Activated T-cell treated with anti-CD3 and anti-CD28 coated beads, Interleukin-2, amount 50 U/mL, for 48 hours (primary cell): ENCODE measurements at places on chromosomes 13 and 19.

DNA sequence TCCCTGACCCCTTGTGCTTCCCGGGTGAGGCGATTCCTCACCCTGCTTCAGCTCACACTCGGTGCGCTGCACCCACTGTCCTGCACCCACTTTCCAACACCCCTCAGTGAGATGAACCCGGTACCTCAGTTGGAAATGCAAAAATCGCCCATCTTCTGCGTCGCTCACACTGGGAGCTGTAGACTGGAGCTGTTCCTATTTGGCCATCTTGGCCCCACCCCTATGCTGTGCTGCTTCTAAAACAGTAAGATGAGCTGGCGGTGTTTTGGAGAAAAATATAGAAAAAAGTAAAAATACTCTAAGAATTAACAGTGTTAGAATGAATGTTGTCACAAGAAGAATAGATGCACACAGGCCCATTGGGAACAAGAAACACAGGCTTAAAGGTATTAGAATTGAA lies 92.5 kb downstream of the ITGBL1 start:
- no peak for DNase-seq

- no peak for DNase-seq
These were observed 212.2 kb upstream of the HTR2A start for GRCh38 chr13:47109028-47109427.

- no peak for DNase-seq
These were observed 22.3 kb upstream of the PIK3R2 start for GRCh38 chr19:18130523-18131242.

- no peak for DNase-seq
These were observed at the start of gene C5AR2 for GRCh38 chr19:47331931-47332547. Gene C5AR2 (plus strand): TSS chr19:47332175. CDS start chr19:47340800, 8,625 bp downstream.

GRCh38 chr19:36894849-36895383 lies 21.2 kb downstream of the ZNF829 start:
- no peak for DNase-seq

- DNase-seq: no peak
These were observed 261.6 kb downstream of the GPC5 start for GRCh38 chr13:91660076-91660415.

DNA sequence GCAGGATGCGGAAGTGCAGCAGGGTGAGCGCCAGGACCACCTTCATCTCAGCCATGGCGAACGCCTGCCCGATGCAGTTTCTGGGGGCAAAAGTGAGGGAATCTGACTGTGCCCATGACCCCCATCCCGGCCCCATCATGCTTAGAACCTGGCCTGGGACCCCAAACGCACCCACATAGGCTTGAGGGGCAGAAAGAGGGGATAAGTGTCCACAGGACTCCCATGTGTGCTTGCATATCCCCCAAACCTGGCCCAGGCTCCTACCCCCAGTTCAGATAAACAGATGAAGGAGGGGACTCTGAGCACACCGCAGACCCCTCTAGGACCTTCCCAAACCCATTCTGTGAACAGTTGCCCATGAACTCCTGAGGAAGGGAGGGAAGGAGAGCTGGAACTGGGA lies 16.0 kb upstream of the CYP4F2 start:
- no peak for DNase-seq

GRCh38 chr19:9073806-9074205 lies 13.1 kb upstream of the OR1M1 start:
- no peak for DNase-seq

GRCh38 chr13:28410096-28410495 lies 84.8 kb downstream of the FLT1 start:
- no peak for DNase-seq

GRCh38 chr19:45902651-45903625 lies 525 bp upstream of the MYPOP start:
- peak; percentile 100 for DNase-seq

- DNase-seq: no peak
These were observed 20.4 kb upstream of the AMER2 start for GRCh38 chr13:25192489-25192888.

- no peak for DNase-seq
These were observed 126.4 kb downstream of the TNFRSF19 start for GRCh38 chr13:23696610-23697009.

- DNase-seq: no peak
These were observed 13.9 kb downstream of the SAMD4B start for GRCh38 chr19:39356073-39356472.

DNA sequence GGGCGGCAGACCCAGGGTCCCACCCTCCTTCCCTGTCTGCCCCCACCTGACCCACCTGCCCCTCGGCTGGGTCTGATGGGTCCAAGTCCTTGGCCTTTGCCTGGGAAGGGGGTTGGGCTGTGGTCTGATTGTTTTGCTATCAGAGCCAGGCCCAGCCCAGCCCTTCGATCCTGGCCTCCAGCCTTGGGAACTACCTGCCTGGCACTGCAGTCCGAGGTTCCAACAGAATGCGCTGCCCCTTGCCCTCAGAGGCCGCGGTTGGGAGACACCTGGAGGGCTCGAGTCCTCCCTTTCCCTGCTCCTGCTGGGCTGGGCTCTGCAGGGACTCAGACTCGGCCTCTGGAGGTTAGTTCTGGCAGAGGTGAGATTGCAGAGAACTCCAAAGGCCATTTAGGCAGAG lies 1.6 kb downstream of the CCL25 start:
- no peak for DNase-seq

GRCh38 chr13:23822252-23822824 lies 66.9 kb downstream of the MIPEP start:
- no peak for DNase-seq

GRCh38 chr13:70816853-70817252 lies 708.6 kb upstream of the KLHL1 start:
- no peak for DNase-seq

GRCh38 chr19:55526216-55527196 lies 10.4 kb downstream of the SBK2 start:
- no peak for DNase-seq

DNA sequence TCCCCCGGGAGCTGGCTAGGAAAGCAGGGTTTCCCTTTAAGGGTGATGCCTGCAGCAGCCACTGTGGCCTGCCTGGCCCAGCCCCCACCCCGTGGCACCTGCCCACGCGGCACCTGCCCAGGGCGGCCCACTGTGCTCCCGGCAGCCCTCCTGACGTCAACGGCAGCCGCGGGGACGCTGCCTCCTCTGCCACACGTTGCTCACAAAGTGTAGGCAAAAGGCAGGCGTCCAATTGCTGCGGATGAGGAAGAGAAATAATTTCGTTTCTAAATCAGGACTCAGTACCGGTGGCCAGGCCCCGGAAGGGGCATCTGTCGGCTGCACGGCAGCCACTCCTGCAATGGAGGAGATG lies 122.3 kb downstream of the URI1 start:
- DNase-seq: no peak

GRCh38 chr13:44734201-44734707 lies 158.1 kb upstream of the TSC22D1 start:
- DNase-seq: no peak

DNA sequence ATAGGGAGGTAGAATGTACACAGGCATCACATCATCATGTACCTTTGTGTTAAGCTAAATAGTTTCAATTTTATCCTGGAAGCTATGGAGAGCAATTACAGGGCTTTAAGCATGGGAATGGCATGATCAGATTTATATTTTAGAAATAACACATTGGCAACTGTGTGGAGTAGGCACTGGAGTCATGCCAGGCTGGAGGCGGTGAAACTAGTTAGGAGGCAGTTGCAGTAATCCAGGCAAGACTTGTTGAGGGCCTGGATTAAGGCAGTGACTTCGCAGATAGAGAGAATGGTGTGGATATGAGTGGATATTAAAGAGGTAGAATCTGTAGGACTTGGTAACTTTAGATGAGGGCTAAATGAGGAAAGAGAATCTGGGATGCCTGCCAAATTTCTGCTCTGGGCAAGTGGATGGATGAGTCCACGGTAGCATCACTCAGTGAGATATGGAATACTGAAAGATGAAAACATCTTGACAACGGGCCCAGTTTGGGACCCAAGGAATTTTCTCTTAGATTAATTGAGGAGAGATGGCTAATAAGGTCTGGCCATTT lies 506.2 kb downstream of the FGF9 start:
- DNase-seq: no peak

- no peak for DNase-seq
These were observed 307.2 kb downstream of the TEX29 start for GRCh38 chr13:111627596-111627995.

- no peak for DNase-seq
These were observed 260.0 kb downstream of the FGF14 start for GRCh38 chr13:102141625-102142472.

DNA sequence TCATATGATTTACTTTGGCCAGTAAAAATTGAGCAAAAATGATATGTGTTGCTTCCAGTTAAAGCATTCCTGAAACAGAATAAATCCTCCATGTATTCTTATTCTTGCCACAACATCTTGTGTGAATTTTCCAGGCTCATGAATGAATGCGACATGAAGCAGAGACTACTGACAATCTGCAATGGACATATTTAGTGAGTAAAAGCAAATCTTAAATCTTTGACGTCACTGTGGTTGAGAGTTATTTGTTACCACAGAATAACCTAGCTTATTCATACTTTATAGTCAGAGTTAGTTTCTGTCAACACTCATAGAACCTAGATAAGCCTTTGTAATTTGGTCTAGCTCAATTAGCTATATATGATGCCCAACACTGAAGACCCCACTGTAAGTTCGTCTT lies 1443.1 kb downstream of the PCDH9 start:
- no peak for DNase-seq

DNA sequence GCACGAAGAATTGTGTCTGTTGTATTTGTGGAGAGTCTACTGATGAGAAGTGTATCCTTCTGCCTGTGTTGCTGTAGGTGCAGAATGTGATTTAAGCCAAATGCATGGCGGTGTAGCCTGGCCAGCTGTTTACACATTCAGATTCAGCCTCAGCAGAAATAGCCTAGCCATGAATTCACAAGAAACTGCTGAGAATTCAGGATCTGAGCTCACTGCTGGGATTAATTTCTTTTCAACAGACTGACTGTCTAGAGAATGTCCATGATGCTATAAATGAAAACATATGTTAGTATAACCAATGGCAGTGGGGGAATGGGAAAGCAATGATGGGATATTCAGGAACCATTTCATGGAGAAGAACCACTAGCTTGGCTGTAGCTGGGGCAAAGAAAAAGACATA lies 77.4 kb upstream of the RNF113B start:
- DNase-seq: no peak

GRCh38 chr13:72139192-72139591 lies 272.2 kb upstream of the DACH1 start:
- no peak for DNase-seq

DNA sequence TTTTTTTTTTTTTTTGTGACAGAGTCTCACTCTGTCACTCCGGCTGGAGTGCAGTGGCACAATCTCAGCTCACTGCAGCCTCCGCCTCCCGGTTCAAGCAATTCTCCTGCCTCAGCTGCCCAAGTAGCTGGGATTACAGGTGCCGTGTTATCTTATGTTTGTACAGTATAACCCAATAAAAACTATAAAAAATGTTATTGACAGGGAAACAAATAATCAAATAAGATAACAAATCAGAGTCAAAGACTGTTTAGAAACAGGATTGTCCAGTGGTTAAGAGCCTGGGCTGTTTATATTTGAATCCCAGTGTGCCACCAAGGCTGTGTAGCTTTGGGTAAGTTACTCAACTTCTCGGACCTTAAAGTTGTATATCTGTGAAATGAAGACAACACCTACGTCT lies 19.1 kb upstream of the LMTK3 start:
- DNase-seq: no peak

DNA sequence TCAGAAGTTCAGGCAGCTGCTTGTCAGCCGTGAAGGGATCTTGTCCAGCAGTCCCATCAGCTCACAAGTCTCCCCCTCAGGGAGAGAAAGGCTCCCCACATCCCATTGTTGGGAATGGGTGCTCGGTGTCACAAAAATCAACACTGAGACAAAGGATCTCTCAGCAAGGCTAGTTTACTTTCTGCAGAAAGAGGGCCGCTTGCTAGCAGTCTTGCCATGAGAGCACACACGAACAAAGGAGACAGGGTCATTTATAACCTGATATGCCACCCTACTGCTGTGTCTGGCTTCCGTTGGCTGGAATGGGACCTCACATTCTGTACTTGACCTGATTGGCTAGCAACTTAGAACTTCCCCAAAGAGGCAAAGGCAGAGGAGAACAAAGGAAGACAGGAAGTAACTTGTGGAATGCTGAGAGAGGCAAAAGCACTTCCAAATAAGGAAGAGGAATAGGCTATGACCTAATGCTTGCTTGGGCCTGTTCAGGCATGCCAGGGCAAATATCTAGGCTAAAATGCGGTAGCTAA lies 8.7 kb upstream of the IGFL3 start:
- DNase-seq: no peak

DNA sequence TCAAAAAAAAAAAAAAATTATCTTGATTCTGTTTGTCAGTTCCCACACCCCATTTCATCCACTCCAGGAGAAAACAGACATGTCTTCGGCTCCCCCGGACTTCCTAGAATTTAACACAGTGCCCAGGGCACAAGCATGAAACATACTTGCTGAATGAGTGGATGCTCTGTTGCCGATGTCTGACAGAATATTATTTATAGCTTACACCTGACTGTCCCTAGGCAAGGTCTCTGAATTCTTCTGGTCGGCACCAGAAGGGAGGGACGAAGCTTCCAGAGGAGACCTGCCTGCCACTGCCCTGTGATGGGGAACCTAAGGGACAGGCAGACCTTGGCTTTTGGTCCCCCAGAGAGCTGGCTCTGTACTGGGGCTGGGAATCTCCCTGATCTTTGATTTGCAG lies 43.9 kb upstream of the PEG3 start:
- no peak for DNase-seq

DNA sequence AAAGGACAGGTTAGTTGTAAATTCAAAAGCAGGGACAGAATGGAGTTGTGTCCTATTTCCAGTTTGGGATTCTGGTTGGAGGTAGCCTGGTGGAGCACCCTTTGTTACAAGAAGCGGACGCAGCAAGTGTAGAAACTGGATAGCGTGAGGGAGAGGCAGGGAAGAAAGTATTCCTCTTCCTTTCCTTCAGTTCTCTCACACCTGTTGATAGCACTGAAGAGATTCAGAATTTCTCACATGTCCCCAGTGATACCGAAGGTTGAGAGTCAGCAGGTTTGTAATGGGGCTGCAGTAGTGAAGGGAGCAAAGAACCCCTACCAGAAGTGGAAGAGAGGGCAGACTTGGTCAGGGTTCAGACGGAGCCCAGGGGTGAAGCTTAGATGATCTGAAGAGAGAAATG lies 399.2 kb downstream of the SPRY2 start:
- DNase-seq: no peak

GRCh38 chr19:55635334-55635717 lies 5.5 kb upstream of the ZNF580 start:
- no peak for DNase-seq

GRCh38 chr19:940591-941291 lies 14.9 kb downstream of the ARID3A start:
- DNase-seq: peak; percentile 75

DNA sequence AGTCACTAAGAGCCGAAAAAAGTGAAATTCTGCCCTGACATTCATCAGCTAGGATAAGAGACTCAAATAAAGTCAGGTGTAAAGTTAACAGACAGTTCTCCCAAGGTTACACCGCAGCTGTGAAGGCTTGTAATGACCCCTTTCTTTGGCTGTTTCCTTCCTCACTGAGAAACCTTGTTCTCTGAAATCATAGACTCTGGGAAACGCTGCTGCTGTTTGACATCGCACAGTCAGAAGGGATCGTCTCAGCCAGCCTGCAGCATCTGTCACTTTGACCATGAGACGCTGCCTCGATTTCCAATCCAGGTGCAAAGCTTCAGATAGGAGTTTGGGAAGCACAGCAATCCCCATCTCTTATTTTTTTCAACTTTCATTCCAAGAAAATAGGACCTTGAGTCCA lies 678 bp downstream of the BCAT2 start:
- no peak for DNase-seq

GRCh38 chr19:34960103-34960805 lies 3.8 kb downstream of the ZNF792 start:
- no peak for DNase-seq

- no peak for DNase-seq
These were observed 12.4 kb downstream of the TMEM272 start for GRCh38 chr13:51832471-51833152.

GRCh38 chr13:48162217-48162616 lies 67.3 kb upstream of the MED4 start:
- DNase-seq: no peak
